ENCODE measurements at places on chromosomes 2 and 18.

DNA sequence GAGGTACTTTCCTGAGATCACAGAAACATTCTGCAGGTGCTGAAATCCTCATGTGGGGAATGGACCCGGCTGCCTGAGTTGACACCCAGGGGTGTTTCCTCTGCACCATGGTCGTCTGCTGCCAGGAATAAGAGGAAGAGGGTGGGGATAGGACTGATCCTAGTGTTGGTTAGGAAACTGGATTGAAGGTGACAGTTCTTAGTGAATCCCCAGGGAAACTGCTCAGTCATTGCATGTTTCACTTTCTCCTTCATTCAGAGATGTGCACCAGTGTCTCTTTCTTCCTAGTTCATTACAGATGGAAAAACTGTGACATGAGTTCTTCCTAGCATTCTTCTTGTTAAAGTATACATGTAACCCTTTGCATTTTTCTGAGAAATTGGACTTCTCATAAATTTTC lies 294.3 kb downstream of the PTGR3 start:
- DNase-seq, result no peak

GRCh38 chr2:30213326-30213725 lies 18.0 kb upstream of the LBH start:
- DNase-seq, result no peak

- no peak for DNase-seq
Observed at GRCh38 chr2:234788381-234788780, 163.4 kb upstream of the SH3BP4 start.

- DNase-seq, result no peak
Observed at GRCh38 chr2:114400890-114401289, 41.6 kb upstream of the DPP10 start.

- no peak for DNase-seq
Observed at GRCh38 chr2:238947920-238948710, 100.2 kb downstream of the TWIST2 start.

DNA sequence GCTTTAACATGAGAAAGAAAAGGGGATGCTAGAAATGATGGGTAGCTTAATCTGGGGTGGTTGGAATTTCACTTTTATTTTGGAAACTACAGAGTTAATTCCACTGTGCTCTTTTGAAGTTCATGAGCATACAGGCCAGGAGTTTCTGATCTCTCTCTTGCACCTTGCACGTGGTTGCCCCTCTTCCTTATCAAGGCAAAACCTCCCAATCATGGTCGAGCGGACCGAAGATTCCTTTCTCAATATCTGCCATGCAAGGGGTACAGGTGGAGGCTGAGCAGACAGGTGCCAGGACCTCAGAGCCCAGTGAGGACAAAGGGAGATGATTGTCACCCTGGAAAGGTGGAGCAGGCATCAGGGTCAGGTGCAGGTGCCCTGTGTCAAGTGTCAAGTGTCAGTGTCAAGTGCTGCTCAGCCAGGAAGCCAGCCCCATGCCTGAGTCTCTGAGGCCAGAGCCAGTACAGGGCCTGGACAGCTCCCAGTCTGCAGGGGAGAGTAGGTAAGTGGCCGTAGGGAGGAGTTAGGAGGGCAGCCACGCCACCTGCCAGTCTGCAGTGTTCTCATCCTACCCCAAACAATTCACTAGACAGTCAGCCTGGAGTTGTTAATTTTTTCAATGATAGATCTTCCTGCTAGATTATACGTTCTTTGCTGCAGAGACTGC lies 42.2 kb downstream of the LPIN1 start:
- DNase-seq, result no peak

DNA sequence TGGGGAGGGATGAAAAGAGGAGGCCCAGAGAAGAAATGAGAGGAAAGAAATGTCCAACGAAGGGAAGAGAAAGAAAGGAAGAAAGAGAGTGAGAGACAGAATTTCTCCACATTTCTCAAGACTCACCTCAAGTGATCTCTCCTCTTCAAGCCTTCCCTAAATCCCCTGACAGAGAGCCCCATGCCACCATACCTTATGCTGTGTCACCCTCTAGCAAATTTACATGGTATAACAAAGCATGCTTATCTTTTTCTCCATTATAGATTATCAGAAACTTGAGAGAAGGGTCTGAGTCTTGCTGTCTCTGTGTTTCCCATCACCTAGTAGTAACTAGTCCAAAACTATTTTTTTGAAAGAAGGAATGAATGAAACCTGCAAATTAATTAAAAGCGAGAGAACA lies 1208.4 kb downstream of the DPP10 start:
- DNase-seq, result no peak

- no peak for DNase-seq
Observed at GRCh38 chr2:197516393-197516761, 511 bp downstream of the MOB4 start.

DNA sequence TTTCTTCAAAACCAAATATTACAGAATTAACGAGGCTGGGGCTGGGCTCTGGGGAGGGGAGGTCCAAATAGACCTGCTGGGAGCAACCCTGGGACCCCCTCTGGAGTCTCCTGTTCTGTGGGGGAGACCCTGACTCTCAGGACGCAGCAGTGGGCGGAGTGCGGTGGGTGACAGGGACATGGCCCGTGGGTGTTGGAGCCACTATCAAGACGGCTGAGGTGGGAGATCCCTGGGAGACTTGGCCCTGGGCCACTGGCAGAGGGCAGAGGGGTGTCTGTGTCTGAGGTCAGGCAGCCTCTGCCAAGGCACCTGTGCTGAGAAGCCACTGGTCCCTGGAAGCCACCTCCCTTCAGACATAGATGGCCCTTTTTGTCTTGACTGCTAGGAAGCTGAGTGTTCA lies 79.5 kb upstream of the CTDP1 start:
- DNase-seq, result no peak

GRCh38 chr2:167478196-167478595 lies 589.9 kb downstream of the XIRP2 start:
- no peak for DNase-seq

DNA sequence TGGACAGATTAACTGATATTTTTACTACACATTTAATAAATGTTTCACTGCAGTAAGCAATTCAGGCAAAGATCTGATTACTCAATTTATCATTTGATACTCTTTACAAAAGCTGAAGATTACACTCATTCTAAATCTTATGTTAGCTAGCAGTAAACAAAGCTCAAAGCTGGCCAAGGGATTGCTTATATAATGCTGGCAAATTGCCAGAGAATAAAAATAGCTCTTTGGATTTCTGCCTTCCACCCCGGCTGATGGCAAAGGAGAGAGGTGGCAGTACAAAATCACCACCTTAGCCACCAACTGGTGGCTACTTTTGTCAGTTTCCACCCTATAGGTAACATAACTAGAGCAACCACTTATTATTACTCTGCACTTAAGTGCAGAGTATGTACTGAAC lies 320.5 kb downstream of the FSIP2 start:
- no peak for DNase-seq

DNA sequence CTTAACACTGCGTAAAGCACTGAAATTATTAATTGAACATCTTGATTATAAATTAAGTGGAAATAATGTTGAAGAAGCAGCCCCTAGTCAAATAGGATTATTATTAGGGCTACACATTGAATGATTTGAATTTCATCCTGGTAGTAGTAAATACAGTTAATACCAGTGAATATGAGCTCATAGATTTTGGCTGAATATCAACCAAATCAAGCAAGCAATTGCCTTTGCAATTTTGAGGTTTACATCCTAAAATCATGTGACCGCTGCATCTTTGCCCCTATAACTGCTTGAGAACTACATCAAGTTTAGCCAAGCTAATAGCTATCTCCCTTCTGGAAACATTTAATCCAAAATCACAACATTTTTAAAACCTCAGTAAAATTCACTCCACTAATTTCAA lies 801.2 kb upstream of the PIK3C3 start:
- no peak for DNase-seq

- DNase-seq, result no peak
Observed at GRCh38 chr2:106117882-106118684, 76.0 kb downstream of the UXS1 start.

DNA sequence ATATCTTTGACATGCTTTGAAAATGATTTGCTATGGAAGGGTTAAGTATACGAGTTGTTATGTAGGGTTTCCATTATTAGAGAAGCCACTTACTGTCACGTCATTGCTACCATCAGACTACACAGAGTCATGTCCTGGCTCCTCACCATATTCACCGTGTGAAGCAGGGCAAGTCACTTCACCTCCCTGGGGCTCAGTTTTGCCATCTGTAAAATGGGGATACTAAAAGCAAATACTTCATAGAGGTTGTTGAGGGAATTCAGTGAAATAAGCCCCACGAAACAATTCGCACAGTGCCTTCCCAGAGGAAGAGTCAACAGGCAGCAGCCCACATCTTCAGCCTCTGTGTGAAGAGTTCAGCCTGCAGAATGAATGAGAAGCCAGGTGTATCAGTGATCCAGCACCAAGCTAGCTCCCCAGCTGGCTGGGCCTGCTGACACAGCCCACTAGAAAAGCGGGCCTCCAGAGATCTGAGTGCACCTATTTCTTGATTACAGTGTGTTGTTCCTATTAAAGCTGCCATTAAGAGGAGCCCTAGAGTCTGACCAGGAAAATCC lies 3.4 kb downstream of the DIPK1C start:
- DNase-seq, result no peak

- no peak for DNase-seq
Observed at GRCh38 chr2:170843656-170844055, 27.0 kb downstream of the GAD1 start.

DNA sequence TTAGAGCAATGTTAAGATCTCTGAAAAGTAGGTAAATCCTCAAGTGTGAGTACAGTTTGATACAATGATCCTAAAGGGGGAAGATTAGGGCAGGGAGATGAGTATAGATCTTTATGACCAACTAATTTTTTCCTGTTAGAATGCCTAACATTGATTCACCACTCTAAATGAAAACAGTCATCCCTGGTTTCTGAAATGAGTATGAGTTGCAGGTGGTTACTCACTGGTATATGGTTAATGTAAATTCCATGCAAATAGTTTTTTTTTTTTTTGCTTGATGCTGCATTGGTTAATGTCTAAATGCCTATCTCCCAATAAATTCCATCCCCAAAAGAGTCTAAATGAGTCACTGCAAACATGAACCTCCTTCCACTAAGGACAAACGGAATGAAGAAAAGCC lies 55.0 kb upstream of the SERPINB2 start:
- DNase-seq, result no peak

DNA sequence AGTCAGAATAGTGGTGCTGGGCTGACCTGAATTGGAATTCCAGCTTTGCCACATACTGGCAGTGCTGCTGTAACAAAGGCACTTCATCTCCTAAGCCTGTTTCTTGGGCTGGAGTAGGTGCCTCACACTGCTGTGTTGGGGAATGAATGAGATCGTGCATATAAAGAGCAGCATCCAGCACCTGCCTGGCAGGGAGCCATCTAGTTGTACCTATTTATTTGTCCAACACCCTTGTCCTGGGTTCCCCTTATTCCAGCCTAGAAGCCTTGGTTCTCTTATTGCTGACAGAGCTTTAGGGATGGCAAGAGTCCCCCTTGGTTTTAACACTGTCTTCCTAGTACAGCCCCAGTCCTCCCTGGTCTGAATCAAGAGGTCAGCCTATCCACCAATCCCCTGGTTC lies 275.3 kb upstream of the RAB12 start:
- no peak for DNase-seq

- no peak for DNase-seq
Observed at GRCh38 chr2:114843963-114844362, 401.5 kb downstream of the DPP10 start.

DNA sequence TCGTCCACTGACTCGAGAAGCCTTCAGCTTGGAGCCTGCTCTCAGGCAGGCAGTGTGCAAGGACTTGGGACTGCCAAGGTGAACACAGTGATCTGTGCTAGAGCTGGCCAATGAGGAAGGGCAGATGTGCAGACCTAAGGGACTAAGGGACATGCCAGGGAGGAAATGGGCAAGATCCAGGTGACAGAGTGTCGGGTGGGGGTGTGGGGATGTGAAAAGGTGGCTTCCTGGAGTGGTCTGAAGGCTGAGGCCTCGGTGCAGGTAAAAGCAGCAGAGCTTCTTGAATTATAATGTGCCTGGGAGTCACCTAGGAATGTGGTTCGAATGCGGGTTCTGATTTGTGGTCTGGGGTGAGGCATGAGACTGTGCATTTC lies 42.0 kb downstream of the STEAP3 start:
- DNase-seq, result no peak

DNA sequence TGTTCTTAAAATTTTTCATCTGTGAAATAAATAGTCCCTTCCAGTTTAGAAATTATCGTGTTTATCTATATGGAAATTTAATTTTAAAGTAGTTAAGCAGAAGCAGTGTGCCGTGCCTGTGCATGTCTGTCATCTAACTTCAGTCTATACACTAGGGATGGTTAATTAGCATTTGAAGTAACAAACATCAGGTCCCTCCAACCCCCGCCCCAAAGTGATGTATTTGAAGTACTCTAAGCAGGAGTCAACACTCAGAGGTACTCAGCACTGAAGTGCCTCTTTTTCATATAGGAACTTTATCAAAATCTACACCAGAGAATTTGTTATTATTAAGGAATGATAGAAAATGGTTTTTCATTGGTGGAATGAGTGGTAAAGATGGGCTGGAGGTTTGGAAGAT lies 33.0 kb downstream of the LANCL1 start:
- no peak for DNase-seq

GRCh38 chr18:965921-966758 lies 61.5 kb downstream of the ADCYAP1 start:
- no peak for DNase-seq

- no peak for DNase-seq
Observed at GRCh38 chr2:167953776-167954175, 293.6 kb downstream of the STK39 start.

DNA sequence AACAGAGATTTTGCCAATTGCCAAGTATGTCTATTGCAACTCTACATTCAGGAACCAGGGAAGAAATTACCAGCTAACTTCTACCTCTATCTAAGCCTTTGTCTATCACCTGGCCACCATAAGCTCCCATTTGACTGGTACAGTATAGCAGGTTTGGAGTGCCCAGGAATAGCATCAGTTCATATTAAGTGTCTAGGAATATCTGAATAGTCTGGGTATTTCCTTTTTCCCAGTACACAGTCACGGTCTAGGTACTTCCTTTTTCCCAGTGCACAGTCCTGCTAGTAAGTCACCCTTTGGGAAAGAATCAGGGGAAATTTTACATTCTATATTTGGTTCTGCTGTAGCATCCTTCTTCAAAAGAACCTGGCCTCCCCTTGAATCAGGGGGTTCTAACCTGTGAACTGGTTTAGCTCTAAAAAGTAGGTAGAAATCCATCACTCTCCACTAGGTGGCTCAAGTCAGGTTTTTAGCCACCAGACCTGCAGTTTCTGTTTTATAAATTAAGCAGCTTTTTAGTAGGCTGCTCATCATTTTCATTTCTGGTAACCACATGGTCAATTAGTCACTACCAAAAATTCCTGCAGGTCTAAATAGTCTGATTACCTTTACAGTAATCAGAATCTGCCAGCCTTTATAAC lies 49.3 kb upstream of the DNAJC10 start:
- no peak for DNase-seq

DNA sequence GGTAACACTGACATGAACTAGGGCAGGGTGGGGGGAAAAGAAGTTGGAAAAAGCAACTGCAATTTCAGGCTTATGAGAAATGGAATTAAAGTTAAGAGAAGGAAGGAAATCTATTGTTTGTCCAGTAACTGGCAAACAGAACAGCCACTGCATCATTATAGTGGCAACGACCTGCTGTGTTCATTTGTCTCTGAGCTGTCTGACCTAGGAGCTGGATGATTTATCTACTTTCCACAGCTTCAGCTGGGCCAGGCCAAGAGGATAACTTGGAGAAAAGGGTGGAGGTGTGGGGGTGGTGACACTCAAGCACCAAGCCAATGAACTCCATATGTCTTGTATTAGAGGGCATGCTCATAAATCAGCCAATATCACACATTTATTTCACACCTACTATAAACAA lies 291.5 kb upstream of the KLHL29 start:
- no peak for DNase-seq

GRCh38 chr2:74078466-74078865 lies 69.2 kb downstream of the BOLA3 start:
- DNase-seq, result no peak

GRCh38 chr2:208496129-208496528 lies 89.5 kb downstream of the PTH2R start:
- DNase-seq, result no peak
